ENCODE measurements at places on chromosomes 11 and 22.
A peak's percentile ranks its signal among the peaks of the same experiment; 100 is the strongest.

DNA sequence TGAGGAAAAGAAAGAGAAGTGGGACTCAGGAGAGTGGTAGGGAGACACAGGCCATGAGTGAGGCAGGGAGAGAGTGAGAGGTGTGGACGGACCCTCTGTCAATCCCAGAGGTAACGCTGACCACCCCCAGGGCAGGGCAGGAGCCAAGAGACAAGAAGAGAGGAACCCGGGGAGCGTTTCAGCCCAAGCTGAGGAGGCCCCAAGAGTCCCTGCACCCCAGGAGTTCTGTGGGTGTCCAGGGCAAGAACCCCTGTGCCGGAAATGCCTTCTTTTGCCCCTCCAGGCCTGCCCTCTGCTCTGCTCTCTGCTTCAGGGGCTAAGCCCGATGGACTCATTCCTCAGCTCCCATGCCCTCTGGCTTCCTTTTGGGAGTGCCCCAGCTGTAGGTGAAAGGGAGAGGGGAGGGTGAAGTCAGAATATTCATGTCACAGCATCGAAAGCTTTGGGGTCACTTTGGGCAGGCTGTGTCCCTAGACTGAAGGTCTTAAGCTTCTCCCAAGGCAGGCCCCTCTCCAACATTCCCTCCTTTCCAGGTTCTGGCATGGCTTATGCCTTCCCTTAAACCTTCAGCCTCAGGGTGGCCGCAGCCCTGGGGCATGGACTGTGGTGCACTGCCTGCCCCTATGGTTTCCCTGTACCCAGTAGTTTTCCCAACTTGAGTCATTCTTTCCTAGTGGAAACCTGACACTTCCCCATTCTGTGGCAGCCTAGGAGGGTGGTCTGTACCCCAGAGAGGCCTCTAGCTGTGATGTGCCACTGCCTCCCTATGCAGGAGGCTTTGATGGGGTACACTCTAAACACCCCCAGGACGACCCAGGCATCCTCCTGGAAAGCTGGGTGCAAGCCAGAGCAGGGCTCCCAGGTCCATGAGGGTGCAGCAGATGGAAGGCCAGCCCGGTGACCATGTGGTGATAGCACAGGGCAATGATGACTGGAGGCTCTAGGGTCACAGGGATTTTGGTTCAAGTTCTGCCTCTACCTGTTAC, 27.1 kb downstream of the MYEOV start:
- DNase-seq, result no peak

- peak; percentile 71 for DNase-seq
These were observed 33.9 kb downstream of the LMO2 start for GRCh38 chr11:33857933-33858371.

DNA sequence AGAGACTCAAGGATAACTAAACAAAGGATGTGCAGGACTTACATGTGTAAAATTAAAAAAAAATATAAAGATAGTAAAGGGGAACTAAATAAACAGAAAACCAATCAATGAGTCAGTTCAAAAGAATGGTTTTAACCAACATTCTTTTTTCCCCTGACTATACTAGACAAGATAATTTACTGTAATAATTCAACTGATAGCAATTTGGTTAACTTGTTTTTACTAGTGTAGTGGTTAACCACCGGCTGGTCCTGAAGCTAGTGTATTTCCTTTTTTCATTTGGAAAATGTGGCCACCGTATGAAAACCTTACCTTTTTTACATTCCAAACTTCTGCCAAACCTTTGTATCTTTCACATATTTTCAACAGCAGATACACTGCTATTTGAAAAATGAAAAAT, 123.1 kb downstream of the ARHGAP42 start:
- DNase-seq, result no peak

GRCh38 chr22:35852076-35852475, 134.4 kb downstream of the APOL5 start:
- no peak for DNase-seq

DNA sequence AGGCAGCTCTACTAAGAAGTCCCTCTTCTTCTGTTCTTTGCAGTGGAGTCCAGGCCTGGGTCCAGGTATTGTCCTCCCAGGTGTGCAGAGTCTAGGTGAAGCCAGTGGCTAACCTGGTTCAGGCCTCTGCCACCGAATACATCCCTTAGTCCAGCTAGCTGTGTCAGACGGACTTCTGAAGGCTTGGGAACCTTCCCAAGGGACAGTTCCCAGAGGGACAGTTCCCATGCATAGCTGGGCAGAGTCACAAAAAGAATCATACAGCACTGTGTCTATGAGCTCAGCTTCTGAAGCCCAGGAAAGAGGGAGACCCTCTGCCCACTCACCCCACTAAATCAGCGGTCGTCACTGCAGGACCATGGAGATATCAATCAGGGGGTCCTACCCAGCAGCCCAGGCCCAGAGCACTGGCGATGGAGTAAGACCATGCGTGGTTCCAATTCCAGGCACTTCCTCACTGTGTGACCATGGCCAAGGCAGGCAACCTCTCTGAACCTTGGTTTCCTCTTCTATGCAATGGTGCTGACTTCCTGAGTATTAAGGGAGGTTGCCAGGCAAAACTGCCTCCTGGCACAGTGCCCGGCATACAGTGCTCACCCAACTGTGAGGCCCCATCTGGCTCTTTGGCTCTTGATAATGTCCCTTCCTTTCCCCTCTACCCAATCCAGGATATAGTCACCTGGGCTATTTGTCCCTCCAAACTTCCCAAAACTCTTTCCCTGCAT, 3.4 kb downstream of the MS4A10 start:
- DNase-seq, result no peak

- DNase-seq, result no peak
These were observed 454.6 kb downstream of the KCNA4 start for GRCh38 chr11:29562183-29562582.

GRCh38 chr22:22462813-22463567, 45.6 kb downstream of the ZNF280B start:
- DNase-seq, result no peak

GRCh38 chr22:22386602-22387385, 121.7 kb downstream of the ZNF280B start:
- DNase-seq, result no peak

DNA sequence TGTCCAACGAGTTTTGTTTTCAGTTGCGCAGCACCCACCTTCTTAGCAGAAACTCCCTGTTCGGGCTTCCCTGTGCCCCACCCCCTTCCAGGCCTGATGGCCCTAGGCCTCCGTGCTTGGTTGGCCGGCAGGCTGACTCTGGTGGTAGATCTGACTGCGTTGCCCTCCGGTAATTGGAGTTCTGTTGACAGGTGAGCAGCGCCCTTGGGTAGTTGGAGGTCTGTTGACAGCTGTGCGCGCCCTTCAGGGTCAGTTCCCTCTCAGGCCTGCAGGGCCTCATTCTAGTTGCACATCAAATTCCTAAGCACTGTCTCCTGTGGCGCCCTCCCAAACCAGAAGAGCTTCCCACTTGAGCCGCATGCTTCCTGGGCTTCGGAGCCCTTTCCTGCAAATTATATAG, 776 bp downstream of the DGCR6 start:
- DNase-seq, result no peak

GRCh38 chr22:20033045-20033706, 12.3 kb downstream of the TANGO2 start:
- no peak for DNase-seq

- no peak for DNase-seq
These were observed 298.9 kb downstream of the BUD13 start for GRCh38 chr11:116473790-116474346.

- no peak for DNase-seq
These were observed 46.4 kb upstream of the SC5D start for GRCh38 chr11:121246021-121246768.

GRCh38 chr11:12629601-12630313, 44.5 kb upstream of the TEAD1 start:
- DNase-seq, result no peak

DNA sequence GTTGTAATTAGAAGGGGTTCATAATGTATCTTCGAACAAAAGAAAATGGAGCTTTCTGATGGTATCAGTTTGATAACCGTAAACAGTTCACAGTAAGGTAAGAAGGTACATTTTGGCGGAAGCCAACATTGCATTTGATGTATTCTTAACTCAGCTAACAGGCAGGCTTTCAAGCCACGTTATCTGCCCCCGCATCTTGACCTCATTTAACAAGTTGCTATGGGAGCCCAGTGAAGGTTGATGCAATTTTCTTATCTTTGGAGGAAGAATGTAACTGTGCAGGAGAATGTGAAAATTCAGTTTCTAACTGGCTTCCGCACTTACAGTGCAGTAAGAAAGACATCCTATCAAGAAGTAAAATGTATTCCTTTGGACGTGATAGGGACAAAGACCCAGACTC, 110.6 kb downstream of the ETS1 start:
- DNase-seq, result peak; percentile 60

- no peak for DNase-seq
These were observed 14.4 kb downstream of the PRSS23 start for GRCh38 chr11:86814775-86815174.

All from activated CD4-positive, alpha-beta T cell treated with anti-CD3 and anti-CD28 coated beads, Interleukin-2, amount 50 U/mL, for 4 hours (primary cell).